ENCODE measurements at places on chromosomes 6 and 20.
A peak's percentile ranks its signal among the peaks of the same experiment; 100 is the strongest.

DNA sequence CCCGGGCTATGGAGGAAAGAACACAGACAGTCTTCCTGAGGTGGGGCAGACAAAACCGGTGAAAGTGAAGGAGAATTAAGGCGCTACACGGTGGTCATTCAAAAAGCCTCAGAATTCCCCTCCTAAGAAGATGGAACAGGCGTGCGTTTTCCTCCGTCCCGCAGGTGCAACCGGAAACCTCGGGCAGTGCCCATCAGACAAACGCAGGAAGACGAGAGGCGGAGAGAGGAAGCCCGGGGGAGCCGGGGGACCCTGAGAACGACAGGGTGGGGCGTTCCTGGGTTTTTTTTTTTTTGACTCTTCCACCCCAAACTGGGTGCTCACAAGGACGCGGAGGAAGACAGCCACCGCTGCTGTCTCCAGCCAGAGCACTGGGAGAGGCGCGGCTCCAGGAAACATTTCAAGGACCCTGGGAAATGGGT is 25.4 kb downstream of the TTLL2 start:
- no peak for DNase-seq

- no peak for DNase-seq
These were observed 59.0 kb downstream of the ANKRD60 start for GRCh38 chr20:58169450-58169849.

DNA sequence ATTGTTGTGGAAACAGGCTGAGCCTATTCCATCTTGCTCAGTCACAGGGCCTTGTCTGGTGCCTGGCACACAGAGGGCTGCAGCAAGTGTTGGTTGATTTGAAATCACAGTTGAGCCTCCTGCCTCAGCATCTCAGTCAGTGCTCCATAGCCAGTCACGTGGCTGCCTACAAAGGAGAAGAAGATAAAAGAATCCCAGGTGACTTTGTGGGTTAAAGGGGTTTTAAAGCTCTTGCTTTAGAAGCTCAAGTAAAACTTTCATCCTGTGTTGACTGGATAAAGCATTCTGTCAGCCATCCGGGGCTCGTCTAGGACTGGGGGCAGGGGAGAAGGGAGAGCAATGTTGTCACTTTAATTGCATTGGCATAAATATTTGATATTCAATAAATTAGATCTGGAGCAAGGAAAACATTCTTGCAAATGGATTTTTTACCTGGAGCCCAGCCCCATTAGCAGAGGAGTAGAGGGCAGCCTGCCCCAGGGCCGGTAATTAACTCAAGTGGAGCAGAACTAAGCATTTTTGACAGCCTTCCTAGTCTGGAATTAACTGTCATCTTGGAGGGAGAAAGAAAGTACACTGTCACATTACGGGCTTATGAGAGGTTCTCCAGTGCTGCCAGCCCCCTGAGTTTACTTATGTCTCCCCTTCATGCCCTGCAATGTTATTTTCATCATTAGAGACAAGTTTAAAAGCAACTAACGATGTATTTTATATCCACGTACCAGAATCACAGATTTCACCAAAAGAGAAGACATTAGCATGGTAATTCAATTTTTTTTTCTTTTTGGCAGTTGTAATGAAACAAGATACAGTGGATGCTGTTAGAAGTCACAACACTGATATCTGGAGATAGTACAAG is 71.7 kb upstream of the GTSF1L start:
- no peak for DNase-seq

GRCh38 chr6:80329496-80329895 is 223.0 kb downstream of the BCKDHB start:
- no peak for DNase-seq

- no peak for DNase-seq
These were observed 2.9 kb upstream of the TRMT11 start for GRCh38 chr6:125983246-125983945.

GRCh38 chr20:49610691-49611538 is 43.0 kb upstream of the PTGIS start:
- DNase-seq, result peak; percentile 77

- DNase-seq, result no peak
These were observed 406.1 kb upstream of the HSF2 start for GRCh38 chr6:121993362-121993761.

GRCh38 chr20:53255102-53255710 is 283.0 kb downstream of the TSHZ2 start:
- no peak for DNase-seq

DNA sequence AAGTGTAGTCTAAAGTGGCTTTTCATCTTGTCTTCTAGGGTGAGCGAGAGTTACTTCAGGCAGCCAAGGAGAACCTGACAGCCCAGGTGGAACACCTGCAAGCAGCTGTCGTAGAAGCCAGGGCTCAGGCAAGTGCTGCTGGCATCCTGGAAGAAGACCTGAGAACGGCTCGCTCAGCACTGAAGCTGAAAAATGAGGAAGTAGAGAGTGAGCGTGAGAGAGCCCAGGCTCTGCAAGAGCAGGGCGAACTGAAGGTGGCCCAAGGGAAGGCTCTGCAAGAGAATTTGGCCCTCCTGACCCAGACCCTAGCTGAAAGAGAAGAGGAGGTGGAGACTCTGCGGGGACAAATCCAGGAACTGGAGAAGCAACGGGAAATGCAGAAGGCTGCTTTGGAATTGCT is 27.1 kb downstream of the C20orf173 start:
- no peak for DNase-seq

GRCh38 chr6:29850011-29850553 is 22.5 kb downstream of the HLA-G start:
- no peak for DNase-seq

DNA sequence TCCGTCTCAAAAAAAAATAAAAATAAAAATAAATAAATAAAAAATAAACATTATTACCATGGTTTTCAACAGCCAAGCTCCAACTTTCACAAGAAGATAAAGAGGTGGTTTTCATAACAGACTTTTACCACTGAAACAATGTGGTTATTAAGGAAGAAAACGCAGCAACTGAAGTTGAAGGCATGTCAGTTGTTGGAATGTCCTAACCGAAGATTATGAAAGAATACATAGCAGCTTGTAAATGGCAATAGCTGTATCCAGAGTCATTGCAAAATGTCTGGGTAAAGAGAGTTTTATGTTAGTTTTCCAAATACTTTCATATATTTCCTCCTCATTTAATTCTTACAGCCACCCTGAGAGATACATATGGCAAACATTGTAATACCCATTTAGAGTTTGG is 161.6 kb upstream of the MARCKS start:
- no peak for DNase-seq

- peak; percentile 54 for DNase-seq
These were observed 945 bp downstream of the TENT5A start for GRCh38 chr6:81751388-81752083.

DNA sequence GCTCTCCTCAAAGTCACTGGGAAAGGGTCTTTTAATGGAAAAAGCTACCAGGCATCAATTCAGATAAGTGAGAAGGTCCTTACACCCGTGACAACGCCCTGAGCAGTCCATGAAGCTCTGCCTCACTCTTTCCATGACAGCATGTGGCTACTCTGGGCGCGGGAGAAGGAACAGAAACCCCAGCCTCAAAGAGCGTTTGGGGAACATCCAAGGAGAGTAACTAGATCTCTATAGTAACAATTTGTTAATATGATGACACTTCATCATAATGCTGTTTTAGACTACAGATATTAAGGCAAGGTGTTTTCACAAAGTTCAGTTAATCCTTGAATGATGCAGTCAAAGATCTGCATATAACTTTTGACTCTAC is 55.2 kb downstream of the KIF6 start:
- no peak for DNase-seq

- DNase-seq, result peak; percentile 17
These were observed 665.4 kb downstream of the EPM2A start for GRCh38 chr6:145069966-145070365.
